ENCODE measurements at places on chromosomes 13 and 19.
A peak's percentile ranks its signal among the peaks of the same experiment; 100 is the strongest.

GRCh38 chr13:110447058-110447511 lies 114.4 kb downstream of the RAB20 start:
- no peak for DNase-seq

- DNase-seq: no peak
These were observed 3.1 kb downstream of the KISS1R start for GRCh38 chr19:920051-920864.

GRCh38 chr19:50204811-50205675 lies 1.6 kb downstream of the MYH14 start:
- DNase-seq: no peak

DNA sequence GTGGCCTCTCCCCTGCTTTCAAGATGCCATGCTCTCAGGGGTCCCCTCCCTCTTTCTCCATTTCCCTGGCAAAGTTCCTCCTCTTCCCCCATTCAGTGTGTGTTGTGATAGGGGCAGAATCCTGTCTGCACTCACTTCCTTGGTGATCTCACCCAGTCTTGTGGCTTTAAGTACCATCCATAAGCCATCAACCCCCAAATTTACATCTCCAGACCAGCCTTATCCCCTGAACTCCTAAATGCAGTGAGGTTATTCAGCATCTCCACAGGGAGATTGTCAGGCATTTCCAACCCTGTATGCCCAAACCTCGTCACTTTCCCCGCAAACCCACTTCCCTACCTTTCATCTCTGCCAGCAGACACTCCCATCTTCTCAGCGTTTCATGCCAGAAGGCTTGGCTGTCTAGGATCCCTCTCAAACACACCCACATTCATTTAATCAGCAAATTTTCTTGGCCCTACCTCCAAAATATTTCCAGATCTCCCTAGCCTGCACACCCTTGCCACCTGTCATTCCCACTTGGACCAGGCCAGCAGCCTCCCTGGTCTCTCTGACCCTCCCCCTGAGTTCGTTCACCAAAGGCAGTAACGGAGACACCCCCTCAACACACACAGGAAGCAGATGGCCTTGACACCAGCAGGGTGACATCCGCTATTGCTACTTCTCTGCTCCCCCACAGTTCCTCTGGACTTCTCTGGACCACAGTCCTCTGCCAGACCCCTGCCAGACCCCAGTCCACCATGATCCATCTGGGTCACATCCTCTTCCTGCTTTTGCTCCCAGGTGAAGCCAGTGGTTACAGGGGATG lies at the start of gene HCST:
Gene HCST, plus strand, starts transcription at position 676 of the 808 bp plus-strand sequence. Its CDS starts 65 bp downstream, at position 741.
- DNase-seq: peak; percentile 22

DNA sequence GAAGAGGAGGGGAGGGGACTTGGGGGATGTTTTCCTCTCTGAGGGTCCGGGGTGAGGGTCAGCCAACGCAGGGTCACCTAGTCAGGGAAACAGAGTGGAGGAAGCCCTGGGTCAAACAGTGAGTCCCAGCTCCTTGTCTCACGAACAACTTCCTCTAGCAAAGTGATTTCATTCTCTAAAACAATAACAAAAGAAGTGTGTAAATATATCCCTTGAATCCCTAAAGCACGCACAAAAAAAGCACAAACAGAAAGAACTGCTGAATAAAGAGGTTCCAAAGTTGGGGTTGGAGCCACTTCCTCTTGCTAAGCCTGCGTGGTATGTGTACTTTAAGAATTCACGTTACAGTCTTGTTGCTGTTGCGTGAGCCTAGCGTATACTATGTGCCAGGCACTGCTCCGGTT lies 1.5 kb upstream of the C5AR2 start:
- DNase-seq: no peak

GRCh38 chr13:30319655-30320054 lies 12.3 kb upstream of the KATNAL1 start:
- DNase-seq: no peak

Data from BJ (cell line).